Calu3 (cell line): ENCODE measurements at places on chromosomes 7 and 10. TPM values are rescaled to one million over a fixed set of nuclear protein-coding genes. Genes with fewer than 3 reads are reported as not detected.
A peak's percentile ranks its signal among the peaks of the same experiment; 100 is the strongest.

DNA sequence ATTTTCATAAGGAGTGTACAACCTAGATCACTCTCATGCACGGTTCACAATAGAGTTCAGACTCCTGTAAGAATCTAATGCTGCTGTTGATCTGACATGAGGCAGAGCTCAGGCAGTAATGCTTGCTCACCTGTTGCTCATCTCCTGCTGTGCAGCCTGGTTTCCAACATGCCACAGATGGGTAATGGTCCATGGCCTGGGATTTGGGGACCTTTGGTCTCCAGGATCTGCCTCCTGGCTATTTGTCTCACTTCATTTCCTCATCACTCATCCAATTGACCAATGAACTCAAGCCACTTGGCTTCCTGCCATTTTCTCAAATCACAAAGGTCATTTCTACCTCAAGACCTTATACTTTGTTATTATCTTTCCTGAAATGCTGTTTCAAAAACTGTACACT, 786.1 kb downstream of the ANKRD7 start:
- DNase-seq, result no peak

NPS gene
- not detected in 2 replicates for total RNA-seq

- DNase-seq, result no peak
These were observed 207.8 kb upstream of the CTBP2 start for GRCh38 chr10:125368146-125368545.

KCND2 gene
- 1.2 and 2.4 TPM in 2 replicates for total RNA-seq

DNA sequence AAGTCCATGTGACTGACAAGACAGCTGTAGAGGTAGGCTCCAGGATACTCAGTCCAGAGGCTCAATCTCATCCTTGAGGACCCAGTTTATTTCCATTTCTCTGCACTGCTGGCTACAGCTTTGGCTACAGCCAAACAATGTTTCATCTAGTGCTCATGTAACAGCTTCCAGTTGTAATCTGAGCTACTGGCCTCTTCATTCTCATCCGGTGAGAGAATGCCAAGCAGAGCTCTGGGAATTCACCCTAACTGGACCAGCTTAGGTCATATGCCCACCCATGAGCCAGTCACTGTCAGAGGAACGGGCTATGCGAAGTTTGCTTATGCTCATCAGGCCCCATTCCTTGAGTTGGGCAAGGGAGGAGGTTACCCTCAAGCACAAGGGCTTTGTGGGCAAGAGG, 192.9 kb downstream of the EVX1 start:
- DNase-seq, result no peak

- no peak for DNase-seq
These were observed 9.0 kb upstream of the EBF3 start for GRCh38 chr10:129972966-129973673.

DNA sequence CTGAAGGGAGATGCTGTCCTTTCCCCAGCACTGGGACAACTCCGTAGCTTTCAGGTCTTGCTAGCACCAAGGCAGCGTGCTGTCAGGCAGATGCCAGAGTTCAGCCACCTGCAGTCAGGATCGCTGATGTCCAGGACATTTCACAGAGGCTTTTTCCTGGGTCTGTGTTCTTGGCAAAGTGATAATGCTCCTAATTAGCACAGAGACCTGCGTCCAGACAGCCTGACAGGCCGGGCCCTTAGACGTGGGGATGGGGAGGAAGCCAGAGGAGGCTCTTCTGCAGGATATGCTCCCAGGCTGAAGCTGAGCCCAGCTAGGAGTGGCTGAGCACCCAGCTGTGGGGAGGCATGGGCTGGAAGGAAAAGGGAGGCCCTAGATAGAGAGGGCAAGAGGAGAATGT, 82.5 kb upstream of the TBX20 start:
- no peak for DNase-seq

GRCh38 chr10:105585753-105586152, 944.7 kb downstream of the SORCS3 start:
- DNase-seq, result no peak

DNA sequence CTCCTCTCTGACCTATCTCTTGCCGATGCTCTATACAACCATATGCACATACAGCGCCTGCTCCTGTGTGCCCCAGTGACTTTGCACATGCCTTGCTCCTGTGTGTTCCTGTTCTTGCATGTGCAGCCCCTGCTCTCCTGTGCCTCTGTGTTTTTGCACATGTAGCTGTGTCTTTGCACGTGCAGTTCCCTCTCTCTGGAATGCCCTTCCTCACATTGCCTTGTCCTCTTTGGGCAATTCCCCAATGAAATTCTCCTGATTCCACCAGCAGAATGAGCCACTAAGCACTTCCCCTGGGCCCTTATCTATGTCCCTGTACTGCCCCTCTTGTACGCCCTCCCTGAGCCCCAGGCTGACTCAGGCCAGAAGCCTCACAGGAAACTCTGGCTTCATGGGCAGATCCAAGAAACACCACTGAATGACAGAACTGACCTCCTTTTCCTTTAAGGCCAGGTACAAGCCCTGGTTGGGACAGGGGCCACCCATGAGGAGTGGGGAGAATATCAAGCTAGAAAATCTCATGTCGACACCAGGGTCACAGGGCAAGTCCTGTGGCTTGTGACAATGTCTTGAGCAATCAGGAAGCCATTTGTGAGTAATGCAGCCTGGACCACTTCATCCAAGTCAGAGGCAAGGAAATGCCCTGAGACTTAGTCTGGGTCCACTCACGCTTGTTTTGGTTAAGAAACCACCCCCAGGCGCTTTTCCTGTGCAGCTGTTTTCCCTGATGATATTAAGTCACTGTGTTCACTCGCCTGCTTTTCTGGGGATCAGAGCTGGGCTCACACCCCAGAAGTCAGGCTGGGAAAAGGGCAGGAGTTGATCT, 1.9 kb upstream of the ARHGAP22 start:
- peak; percentile 15 for DNase-seq

- no peak for DNase-seq
These were observed 7.8 kb upstream of the RBM28 start for GRCh38 chr7:128351296-128352152.

GRCh38 chr10:111278266-111278665, 201.4 kb downstream of the ADRA2A start:
- no peak for DNase-seq

DNA sequence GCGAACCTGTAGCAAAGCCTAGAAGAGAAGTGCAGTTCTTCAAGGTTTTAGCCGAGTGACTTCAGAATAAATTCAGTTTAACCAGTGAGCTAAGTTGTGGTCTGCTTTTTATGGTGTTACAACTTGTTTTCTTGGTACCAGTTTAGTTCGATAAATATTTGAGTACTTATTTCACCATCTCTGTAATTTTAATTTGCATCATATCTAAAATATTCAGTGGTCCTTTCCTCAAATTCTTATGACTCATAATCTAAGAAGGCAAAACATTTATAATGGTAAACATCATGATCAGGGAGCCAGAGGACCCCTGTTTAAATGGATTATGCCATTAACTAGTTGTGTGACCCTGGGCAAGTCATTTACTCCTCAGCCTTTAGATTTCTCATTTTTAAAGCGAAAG, 4.1 kb upstream of the BMPER start:
- DNase-seq, result no peak

DNA sequence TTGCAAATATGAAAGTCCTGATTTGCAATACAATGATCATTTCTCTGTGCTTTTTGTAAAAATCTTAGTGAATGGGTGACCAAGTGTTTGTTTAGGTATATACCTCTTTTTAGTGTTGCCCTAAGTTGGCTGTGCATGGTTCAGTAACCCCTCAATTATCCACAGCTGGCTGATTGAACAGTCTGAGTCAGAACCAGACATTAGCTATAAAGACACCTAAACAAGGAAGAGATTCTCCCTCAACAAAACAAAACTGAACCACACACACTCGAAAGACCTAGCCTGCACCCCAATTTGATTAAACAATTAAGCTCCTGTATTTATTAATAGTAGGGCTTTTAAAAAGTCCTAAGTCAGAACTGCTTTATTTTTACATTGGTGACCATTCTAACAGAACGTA, 2.8 kb downstream of the RSBN1L start:
- DNase-seq, result no peak

DNA sequence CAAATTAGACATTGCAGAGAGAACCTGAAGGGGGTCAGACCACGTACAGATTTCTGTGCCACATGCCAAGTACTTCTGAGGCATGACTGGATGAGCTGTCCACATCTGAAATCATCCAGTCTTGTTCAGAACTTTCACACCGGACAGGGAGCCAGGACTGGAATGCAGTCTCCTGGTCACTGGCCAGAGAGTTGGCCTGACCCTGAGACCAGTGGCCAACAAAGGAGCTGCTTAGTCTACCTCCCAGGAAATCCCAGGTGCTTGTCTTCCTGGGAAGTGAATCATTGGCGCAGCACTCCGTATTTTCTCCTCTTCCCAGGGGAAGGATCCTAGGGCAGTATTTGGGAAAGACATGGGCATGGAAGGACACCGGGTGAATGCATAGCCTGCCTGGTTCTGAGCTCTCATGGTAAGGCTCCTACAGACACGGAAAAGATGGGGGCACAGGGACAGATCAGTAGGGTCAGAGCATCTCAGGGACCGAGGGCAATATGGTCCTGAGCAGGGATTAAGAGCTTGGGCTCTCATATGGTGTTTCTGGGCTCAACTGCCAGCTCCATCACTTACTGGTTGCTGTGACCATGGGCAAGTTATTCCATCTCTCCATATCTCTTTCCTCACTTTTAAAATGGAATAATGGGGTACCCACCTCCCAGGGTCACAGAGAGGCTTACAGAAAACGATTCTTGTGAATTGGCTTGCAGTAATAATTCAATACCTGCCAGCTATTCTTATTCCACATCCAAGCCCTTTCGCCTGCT, 1.3 kb upstream of the SCD start:
- no peak for DNase-seq

DNA sequence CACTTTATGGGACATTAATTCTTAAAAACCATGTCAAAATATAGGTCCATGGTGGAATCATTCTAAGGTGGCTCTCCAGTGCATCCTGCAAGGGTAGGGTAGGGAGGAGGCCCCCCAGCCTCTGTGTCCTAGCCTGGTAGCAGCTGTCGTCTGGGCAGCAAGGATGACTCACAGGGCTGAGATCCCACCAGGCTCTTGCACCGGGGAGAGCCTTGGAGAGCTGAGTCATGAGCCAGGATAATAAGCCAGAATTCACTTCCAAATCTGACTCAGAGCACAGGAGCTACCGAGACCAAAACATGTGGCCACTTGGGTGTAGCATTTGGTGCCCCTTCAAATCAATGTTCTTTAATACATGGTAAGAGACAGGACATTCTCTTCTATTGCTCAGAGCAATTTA, 298.5 kb downstream of the NEBL start:
- no peak for DNase-seq

- DNase-seq, result no peak
These were observed 188.7 kb downstream of the DNAJB6 start for GRCh38 chr7:157525491-157525915.

DNA sequence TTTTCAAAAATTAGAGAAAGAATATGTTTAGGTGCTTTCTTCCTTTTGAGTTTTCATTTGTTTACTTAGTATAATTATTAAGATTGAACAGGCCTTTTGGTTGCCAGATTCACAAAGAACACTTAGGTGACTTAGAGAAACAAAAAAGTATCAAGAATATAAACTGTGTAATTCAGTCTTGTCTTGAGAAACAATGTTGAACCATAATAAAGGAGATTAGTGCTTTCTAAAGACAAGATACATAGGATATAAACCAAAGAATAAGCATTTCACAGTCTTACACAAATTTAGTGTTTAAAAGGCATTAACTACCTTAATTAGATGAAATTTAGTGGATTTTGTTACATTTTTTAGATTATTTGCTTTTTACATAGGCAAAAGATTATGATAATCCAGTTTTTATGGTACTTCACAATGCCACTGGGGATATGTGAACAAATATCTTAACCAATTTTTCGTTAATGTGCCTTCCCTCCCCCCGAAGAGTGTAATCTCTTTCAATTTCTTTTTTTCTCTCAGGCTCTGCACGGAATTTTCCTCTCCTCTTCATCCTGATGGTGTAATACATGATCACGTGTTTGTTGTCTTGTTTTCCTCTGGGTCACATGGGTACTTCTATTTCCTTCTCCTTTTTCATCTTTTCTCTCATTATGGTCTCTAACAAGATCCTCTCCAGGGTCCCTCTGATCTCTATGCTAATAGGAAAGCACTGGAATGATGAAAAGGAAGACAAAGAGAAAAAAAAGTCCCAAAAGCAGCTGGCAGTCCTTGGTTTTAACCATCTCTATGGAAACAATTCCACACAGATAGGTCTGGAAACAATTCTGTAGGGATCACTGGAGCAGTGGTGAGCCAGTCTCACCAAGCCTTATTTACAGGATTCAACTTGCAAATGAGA, 3.7 kb upstream of the HNRNPH3 start:
- no peak for DNase-seq

DNA sequence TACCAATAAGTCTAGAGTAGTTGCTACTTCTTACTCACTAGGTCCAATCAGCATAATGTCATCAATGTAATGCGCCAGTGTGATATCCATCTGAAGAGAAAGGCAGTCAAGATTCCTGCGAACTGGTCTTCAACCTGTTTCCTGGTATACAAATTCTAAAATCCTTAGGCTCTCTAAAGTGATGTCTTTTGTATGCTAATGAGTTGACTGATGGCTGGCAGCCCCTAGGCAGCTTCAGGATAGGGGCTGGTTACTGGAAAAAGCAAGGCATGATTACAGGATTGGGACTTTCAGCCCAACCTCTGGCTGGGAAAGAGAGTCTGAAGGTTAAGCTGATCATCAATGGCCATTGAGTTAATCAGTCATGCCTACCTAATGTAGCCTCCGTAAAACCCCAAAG, 250.2 kb upstream of the PTER start:
- no peak for DNase-seq

CCDC3 gene
- not detected in 2 replicates for total RNA-seq

DNA sequence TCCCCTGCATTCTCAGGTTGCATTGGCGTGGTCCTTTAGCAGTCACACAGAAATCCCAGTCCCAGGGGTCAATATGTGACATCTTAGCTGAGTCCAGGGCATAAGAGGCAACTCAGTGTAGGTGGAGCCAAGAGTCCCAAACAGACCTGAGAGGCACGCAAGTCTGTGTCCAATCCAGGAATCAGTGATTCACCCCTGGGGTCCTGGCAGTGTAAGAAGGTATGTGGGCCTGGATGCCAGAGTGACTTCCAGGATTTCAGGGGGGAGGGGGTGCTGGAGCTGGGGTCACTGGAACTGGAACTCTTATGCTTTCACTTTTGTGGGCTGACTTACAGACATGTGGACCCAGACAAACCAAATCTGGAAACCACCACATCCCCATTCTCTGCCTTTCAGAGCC, 26.8 kb downstream of the FRMPD2 start:
- DNase-seq, result no peak

- DNase-seq, result no peak
These were observed 695.0 kb upstream of the NRP1 start for GRCh38 chr10:34029455-34029854.

- DNase-seq, result no peak
These were observed 28.7 kb upstream of the JAKMIP3 start for GRCh38 chr10:132036887-132037675.
